ENCODE measurements at places on chromosomes 13 and 19.

- DNase-seq: no peak
These were observed 418.2 kb downstream of the DCT start for GRCh38 chr13:94061301-94061700.

DNA sequence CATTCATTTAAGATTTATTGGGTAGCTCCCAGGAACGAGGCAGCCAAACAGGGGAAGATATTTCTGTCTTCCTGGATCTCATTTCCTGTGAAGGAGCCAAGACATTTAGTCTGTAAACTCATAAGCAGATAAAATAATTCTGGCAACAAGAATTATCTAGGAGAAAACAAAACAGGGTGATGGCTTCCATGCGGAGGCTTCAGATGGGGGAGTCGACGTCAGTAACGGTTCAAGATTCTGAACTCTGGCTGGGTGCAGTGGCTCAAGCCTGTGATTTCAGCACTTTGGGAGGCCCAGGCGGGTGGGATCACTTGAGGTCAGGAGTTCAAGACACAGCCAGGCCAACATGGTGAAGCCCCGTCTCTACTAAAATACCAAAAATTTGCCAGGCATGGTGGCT lies 1.3 kb downstream of the GNA15 start:
- DNase-seq: no peak

DNA sequence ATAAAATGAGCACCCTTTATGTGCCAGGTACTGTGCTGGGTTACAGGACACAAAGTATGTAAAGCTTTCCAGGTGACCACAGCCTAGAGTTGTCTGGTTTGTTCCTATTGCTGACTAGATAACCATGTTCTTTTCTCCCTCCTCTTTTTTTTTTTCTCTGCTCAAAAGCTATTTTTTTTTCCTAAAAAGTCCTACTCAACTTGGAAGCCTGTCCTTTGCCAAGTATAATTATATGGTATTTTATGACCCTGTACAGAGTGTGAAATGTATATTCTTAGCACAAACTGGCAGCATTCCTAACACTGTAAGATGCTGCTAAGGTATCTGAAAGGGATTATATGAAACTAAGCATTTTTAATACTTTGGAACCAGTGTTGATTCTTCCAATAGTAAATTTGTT lies 171.0 kb downstream of the GPC6 start:
- DNase-seq: no peak

DNA sequence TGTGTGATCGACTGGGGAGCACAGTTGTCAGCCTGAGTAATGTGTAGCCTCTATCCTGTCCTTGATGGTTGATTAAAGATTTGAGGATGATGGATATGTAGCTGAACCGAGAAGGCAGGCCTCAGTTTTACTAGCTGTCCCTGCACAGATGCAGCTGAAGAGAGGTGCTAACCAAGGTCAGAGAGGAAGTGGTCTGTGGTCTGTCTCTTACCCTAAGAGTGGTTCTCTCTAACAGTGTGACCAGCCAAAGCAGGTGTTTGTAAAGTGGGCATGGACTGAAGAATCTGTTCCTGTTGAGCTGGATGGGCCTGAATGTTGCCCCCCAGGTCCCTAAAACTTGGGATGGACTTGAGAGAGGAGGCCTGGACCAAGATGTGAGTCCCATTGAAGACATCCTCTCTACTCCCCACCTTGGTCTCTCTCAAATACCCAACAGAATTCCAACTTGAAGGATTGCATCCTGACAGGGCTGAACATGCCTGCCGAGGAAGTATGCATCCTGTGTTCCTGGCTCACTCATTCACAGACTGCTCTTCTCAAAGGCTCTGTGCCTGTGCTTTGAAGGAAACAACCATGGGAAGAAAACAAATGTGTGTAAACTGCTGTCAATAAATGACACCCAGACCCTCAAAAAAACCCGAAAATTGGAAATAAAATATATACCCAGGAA lies 223.8 kb downstream of the MAB21L1 start:
- DNase-seq: no peak

GRCh38 chr13:40940841-40941240 lies 78.3 kb downstream of the ELF1 start:
- DNase-seq: no peak

DNA sequence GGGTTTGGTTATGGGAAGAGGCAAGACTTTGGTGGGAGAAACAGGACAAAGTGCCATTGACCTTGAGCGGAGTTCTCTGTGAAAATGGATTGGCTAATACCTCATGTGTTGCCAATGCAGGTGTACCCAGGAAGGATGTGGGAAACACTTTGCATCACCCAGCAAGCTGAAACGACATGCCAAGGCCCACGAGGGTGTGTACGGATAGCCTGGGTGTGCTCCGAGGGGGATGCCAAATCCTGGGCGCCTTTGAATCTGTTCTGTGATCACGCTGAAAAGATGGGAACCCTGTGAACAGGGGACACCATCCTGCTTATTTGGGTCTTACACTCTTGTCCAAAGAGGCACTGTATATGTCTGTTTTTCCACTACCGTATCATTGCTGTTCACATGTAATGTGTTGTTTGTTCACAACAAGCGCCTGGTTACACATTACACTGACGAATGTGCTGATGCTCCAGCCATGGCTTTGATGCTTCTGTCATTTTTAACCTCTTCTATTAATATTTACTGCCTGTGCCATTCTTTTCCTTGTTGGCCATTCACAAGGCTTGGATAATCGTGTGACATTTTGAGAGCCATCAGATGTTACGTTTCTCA lies 8.3 kb downstream of the GTF3A start:
- no peak for DNase-seq

- no peak for DNase-seq
These were observed 7.1 kb upstream of the ACTL9 start for GRCh38 chr19:8705742-8706141.

DNA sequence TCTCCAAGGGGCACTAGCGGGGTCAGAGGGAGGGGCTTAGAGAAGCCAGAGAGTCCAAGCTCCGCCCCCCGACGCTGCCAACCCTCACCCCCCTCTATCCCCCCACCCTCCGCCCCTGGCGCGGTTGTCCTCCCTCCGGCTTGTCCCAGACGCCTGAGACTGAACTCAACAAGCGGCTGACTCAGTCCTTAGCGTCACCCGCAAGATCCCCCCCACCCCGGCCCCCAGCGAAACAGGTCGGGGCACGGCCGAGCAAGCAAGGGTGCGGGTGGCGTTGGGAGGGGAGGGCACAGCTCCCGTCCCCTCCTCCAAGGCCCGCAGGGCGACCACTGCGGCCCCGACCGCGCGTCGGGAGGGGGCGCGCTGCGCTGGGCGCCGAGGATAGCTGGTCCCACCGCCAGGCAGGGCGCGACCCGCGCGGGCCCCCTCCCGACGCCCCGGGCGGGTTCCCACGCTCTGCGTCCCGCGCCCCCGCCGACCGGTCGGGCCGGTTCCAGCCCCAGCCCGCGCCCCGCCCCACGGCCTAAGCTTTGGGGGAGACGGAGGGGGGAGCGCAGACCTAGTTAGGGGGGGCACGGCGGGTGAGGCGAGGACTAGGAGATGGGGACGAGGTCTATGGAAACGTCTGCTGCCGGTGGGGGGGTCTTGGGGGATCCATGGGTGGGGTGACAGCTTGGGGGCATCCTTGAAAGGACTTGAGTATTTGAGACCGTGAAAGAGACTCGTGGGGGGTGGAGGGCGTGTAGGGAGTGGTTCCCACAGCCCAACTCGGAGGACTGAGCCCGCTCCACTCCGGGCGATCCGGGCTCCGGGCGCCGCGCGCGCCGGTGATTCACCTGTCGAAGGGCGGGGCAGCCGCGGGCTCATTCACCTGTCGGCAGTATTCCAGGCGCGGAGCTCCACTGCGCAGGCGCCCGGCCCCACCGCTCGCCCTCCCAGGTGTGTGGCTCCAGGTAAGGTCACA lies 5.1 kb downstream of the NOTCH3 start:
- DNase-seq: no peak

DNA sequence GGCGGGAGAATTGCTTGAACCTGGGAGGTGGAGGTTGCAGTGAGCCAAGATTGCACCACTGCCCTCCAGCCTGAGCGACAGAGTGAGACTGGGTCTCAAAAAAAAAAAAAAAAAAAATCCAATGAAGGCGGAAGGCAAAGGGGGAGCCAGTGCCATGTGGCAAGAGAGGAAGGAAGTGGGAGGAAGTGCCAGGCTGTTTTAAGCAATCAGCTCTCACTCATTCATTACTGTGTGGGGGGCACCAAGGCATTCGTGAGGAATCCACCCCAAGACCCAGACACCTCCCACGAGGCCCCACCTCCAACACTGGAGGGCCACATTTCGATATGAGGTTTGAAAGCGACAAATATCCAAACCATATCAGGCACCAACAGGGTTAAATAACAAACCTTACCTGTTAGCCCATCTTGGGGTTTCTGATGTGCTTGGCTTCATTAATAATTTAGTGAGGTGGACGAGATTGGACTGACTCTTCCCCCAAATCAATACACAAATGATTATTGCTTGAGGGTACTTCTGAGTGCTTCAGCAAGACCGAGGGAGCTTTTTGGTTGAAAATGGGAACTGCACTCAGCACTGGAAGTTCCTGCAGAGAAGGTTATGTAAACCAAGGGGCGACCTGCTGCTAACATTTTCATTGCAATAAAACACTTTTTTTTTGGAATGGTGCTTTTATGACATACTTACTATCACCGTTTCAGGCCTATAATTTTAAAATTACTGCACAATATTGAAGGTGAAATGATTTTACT lies 7.5 kb upstream of the LRP3 start:
- DNase-seq: no peak
